ENCODE measurements at places on chromosomes 7 and 10.

- no peak for DNase-seq
These were observed 378.2 kb upstream of the PRKCQ start for GRCh38 chr10:6958254-6958653.

DNA sequence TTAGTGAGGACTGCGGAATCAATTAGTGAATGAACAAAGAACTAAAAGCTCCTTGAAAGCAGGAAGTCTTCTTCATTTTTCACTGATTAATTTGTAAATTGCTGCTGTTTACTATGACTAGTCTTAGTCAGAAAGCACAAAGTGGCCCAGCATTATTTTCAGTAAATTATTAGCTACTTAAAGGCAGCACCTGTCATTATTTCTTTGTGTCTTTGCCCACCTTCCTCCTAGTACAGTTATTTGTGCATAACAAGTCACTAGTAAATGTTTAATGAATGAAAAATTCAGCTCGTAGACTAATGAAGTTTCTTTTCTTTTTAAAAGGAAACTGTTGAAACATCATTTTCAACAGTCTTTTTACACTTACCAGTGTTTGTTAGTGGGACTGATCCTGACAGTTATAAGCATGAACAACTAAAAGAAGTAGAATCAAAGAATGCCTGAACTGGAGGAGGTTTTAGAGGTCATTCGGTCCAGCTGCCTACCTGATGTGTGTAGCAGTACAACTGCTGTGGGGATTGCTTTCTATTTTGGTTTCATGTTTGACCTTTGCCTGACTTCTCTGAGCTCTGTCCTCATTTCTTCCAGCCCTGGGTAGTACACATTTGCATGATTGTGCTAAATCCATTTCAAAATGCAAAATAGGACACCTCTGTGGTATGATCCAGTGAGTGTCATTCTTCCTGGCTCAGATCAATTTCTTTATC lies 140.0 kb upstream of the PHYHIPL start:
- no peak for DNase-seq

- DNase-seq = no peak
These were observed 34.1 kb upstream of the MALRD1 start for GRCh38 chr10:19014498-19014897.

- DNase-seq = no peak
These were observed 165.6 kb upstream of the FAM3C start for GRCh38 chr7:121561717-121562116.

DNA sequence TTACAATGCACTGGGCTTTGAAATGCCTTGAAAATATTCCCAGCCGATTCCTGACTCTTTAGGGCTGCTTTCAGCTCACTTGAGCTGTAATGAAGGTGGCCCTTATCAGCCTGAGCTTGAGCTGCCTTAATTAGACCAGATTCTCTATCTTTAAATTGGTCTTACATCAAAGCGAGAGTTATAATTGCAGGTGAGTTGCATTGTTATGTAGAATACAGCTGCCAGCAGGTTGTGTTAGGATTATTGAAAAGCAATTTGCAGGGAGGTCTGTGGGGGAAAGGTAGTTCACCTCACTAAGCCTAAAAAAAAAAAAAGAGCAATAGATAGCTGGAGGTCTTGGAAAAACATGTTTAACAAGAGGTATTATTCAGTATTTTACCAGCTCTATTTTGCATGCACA lies 142.2 kb upstream of the HABP2 start:
- no peak for DNase-seq

DNA sequence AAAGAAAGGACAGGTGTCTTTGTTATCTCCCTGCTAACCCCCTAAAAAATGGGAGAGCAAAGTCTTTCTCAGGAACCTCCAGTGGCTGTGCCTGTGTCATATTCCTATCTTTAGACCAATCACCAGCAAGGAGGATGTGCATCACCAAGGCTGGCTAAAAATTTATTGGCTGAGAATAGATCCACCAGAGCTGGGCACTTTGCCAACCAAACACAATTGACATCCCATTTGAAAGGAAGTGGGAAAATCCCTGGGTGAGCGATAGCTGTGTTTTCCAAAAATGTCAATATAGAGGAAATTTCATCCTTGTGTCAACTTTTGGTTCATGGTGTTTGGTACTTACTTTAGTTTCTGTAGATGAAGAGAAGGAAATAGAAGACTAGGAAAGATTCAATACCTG lies 13.1 kb upstream of the GPR141 start:
- DNase-seq = no peak

- no peak for DNase-seq
These were observed 50.3 kb upstream of the BMS1 start for GRCh38 chr10:42732266-42732665.
